ENCODE measurements at places on chromosomes 12 and 14. TPM values are rescaled to one million over a fixed set of nuclear protein-coding genes. Genes with fewer than 3 reads are reported as not detected.

DNA sequence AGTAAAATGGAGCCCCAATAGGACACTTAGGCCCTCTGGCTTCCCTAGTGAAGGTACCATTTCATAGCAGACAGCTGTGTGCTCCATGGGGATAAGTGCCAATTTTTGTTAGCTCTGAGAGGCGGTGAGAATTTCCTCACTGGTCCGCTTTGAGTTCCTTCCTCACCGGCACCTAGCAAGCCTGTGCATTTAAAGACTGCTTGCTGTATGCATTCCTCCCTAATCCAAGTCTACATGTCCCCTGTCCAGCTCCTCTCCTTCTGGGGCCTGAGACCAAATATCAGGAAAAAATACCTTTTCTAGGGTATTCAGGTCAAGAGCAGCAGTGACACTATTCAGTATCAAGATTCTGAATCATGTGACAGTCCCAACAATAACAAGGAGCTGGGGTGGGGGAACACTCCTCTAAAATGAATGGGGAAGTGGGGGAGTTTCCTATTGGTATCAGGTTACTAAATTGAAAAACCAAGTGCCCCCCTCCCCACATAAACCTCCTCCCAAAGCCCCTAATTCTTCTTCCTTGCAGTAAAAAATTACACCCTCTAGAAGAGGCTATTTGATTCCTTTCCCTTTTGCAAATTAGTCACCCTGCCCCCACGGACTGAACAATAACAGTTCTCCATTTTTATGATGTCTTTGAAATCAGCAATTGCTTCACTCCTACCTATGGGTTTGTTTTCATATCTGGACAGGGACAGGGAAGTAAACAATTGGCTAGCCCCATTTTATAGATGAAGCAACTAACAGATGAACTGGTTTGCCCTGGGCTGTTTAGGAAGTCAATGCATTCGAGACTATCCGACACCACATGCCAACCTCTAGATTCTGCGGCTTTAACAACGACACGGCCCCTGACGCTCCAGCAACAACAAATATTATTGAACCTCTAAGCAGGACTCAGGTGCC is 28.9 kb downstream of the BCL11B start:
- DNase-seq = no peak

GRCh38 chr14:60183741-60184140 is 18.5 kb upstream of the DHRS7 start:
- no peak for DNase-seq

DNA sequence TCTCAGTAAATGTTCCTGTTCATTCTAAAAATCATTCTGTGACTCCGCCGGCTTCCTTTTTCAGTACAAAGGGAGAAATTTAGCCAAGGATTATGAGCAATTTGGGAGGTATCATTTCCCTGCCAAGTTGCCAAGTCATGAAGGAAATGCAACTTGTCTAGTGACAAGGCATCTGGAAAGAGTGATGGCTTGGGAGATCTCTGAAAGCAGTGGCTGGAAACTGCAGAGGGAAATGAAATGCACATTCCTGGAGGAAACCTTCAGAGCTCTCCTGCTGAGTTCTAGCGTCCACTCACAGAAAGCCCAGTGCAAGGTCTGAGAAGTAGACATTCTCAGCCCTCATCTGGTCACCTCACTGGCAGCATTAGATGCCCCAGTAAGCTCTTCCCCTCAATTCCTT is 91.7 kb downstream of the GALC start:
- no peak for DNase-seq

DNA sequence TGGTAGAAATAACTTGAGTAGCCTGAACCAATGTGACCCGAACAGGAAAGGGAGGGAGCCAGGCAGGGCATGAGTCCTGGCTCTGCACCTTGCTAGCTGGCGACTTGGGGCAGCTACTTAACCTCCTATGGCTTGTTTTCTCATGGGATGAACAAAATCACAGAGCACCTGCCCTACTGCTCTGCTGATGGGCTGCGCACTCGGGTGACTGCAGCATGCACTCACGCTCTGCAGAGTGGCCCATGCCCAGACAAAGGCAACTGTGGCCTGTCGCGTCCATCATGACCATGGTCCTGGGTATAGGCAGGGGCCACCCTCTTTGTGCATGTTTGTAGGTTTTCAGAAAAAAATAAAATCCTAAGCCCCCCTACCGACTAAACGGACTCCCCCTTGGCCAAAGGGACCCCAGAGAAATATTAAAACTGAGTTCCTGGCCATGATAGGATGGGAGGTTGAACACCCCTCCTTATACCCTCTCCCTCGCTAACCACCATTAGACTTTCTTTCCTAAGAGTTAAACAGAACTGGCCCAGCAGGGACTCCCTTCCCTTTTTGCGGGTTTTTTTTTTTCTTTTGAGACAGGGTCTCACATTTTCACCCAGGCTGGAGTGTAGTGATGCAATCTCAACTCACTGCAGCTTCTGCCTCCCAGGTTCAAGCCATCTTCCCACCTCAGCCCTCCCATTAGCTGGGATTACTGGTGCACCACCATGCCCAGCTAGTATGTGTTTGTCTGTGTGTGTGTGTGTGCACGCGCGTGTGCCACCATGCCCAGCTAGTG is 32.5 kb downstream of the VWF start:
- DNase-seq = no peak

GRCh38 chr12:1491983-1492697 is 102.2 kb downstream of the FBXL14 start:
- DNase-seq = no peak

DNA sequence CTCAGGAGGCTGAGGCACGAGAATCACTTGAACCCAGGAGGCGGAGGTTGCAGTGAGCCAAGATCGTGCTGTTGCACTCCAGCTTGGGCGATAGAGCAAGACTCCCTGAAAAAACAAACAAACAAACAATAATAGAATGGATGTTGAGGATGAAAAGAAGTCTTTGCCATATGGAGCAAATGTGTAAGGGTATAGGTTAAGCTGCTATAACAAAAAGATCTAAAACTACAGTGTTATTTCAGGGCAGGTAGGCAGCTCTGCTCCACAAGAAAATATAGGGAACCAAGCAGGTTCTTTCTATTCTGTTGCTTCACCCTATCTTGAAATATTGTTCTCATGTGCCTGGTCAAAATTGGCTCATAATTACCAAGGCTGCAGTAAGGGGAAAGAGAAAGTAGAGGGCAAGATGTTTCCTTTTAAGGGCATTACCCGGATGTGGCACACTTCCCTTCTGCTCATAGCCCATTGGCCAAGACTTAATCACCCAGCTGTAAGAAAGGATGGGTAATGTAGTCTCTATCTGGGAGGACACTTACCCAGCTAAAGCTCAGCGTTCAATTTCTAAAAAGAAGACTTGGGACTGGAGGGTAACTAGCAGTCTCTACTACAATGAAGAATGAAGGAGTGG is 23.5 kb downstream of the SDSL start:
- DNase-seq = no peak

DNA sequence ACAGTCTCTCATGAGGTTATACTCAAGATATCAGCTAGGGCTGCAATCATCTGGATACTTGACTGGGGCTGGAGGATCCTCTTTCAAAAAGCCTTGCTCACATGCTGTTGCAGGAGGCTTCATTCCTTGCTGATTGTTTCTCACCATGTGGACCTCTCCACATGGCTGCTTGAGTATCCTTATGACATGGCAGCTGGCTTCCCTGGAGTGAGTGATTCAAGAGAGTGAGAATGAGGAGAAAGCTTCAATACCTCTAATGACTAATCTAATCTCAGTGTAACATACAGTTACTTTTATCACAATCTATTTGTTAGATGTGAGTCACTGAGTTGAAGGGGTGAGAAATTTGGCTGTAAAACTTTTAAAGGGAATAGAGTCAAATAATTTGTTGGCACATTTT is 14.4 kb upstream of the SDR39U1 start:
- DNase-seq = peak; percentile 14

DNA sequence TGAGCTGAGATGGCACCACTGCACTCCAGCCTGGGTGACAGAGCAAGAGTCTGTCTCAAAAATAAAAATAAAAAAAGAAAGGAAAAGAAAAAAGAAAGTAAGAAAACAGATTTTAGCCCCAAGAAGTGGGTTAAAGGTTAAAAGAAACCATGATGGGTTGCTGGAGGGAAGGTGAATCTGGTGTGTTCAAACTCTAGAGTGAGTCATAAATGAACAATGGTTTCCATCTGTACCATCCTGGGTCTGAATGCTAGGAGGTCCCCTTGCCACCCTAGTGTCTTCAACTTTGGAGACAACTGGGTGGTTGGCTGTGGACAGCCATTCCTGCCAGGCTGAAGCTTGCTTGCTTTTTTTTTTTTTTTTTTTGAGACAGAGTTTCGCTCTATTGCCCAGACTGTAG is 1.6 kb upstream of the RPS26 start:
- no peak for DNase-seq

DNA sequence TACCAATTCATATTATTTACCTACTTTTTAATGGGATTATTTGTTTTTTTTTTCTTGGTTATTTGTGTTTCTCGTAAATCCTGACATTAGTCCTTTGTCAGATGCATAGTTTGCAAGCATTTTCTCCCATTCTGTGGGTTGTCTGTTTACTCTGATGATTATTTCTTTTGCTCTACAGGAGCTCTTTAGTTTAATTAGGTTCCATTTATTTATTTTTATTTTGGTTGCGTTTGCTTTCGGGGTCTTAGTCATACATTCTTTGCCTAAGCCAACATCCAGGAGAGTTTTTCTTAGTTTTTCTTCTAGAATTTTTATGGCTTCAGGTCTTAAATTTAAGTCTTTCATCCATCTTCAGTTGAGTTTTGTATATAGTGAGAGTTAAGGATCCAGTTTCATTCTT is 289.9 kb downstream of the AKAP6 start:
- no peak for DNase-seq

DNA sequence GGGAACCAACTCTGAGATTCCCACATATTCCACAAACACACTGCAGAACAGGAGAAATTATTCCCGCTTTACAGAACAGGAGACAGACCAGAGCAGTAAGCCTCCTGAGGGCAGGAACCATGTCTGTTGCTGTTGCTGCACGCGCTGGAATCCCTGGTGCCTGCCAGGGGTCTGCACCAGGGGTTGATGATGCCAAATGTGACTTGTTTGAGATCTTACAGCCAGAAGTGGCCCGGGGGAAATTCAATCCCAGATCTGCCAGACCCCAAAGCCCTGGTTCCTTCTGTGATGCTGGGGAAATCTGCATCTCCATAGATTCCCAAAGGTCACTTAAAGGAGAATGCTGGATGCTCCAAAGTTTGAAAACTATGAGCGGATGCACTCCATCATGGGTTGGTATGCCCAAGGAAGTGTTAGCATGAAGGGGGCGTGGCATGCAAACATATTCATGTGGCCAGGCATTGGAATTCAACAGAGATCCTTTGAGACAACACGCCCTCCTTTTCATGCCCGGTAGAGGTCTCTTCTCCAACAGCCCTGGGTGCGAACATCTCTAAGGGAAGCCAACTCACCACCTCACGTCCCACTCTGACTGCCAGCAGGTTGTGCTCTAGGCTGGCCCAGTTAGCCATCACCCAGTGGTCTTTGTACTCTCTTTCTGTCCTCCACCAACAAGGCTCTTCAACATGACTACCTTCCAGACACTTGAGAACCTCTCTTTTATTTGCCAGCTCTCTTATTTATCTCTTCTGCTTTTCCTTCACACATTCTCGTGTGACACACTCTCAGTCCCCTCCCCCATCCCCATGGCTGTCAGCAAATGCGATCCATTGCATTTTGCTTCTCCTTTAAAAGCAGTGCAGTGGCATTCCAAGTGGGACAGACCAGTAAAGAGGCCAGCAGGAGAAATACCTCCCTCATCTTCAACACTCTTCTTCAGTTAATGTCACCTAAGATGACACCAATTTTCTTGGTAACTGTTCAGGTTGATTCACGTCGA is 131.3 kb downstream of the ZFP36L1 start:
- DNase-seq = no peak

Gene TCL1B
- total RNA-seq = not detected

Gene FGF23
- total RNA-seq = not detected

Gene UBE3B
- 49.7 TPM for total RNA-seq

Gene DHH
- under 0.01 TPM for total RNA-seq

Gene CPNE6
- not detected for total RNA-seq

Gene PAX9
- total RNA-seq = not detected
